ENCODE measurements at places on chromosomes 6 and 20. TPM values are rescaled to one million over a fixed set of nuclear protein-coding genes. Genes with fewer than 3 reads are reported as not detected.

DNA sequence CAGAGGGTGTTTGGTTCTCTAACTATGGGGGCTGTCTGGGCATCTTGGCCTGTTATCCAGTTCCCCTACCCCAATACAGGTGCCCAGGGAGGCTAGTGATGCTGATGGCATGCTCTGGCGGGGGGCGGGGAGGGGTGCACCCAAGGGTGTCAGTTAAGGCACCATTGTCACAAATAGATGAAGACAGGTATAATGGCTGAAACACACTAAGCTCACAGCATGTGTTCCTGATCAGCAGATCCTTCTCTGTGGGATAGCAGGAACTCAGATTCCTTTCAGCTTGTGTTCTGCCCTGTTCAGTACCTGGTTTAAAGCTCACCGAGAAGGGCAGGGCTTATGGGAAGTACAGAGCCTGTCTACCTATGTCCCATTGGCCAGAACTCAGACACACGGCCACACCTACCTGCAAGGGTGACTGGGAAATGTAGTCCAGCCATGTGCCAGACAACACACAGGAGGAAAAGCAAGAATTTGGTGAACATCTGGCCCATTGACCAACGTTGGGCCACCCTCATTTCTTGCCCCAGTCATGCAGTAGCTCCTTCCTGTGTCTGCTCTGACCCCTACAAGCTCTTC is 3.4 kb upstream of the RSPO4 start:
- H3K4me3 ChIP-seq, result no peak overlapping the region
- peak; percentile 65 for DNase-seq
- peaks cover 42% of the 10 kb centered on the region for H3K27me3 ChIP-seq
- H3K27ac ChIP-seq, result no peak overlapping the region
- no peaks in the 10 kb centered on the region for H3K36me3 ChIP-seq
- no peaks in the 10 kb centered on the region for H3K4me1 ChIP-seq

GRCh38 chr6:52489881-52490280 is 69.7 kb downstream of the EFHC1 start:
- no peaks in the 10 kb centered on the region for H3K4me1 ChIP-seq
- H3K4me3 ChIP-seq, result no peak overlapping the region
- H3K27me3 ChIP-seq, result no peaks in the 10 kb centered on the region
- H3K27ac ChIP-seq, result no peak overlapping the region
- H3K36me3 ChIP-seq, result no peaks in the 10 kb centered on the region

DNA sequence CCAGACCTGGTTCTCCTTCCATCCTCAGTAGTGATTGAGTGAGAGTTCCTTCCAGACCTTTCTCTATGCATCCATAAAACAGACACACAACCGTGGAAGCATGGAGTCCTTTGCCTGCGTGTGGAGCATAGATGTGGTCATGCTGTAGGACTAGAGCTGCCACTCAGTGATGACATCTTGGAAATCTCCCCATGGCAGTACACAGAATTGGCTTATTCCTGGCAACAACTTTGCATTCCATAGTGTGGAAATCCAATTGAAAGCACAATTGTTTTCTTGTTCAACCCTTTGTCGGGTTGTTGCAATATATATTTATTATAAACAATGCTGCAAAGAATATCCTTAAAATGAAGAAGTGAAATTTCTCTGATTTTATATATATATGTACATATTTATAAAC is 547.8 kb downstream of the CDH26 start:
- H3K4me1 ChIP-seq, result no peaks in the 10 kb centered on the region
- H3K4me3 ChIP-seq, result no peak overlapping the region
- H3K27me3 ChIP-seq, result no peaks in the 10 kb centered on the region
- no peaks in the 10 kb centered on the region for H3K36me3 ChIP-seq
- H3K27ac ChIP-seq, result no peak overlapping the region
- DNase-seq, result no peak

DNA sequence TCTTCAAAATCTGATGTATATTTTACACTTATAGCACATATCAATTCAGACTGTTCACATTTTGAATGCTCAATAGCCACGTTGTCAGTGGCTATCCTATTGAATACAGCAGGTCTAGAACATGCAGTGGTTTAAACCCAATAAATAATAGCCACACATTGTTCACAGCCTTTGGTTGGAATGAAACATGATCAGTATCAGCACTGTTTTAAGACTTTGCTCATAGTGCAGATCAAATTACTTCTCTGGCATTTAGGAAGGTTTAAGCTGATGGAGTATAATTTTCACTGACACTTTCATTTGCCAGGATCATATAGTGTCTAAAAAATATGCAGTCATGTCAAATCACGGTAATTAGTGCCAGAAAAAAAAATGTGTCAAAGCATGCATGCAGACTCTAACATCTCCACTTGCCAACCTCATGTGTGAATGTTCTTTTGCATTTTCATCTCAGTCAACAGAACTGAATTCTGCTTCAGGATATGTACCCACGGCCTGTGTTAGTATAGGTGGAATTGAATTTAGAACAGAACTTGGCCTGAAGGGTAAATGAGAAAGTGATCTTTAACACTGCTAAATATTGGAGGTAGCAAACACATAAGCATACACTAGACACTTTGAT is 184.1 kb downstream of the SLC24A3 start:
- no peaks in the 10 kb centered on the region for H3K36me3 ChIP-seq
- H3K27me3 ChIP-seq, result no peaks in the 10 kb centered on the region
- no peak overlapping the region for H3K4me3 ChIP-seq
- DNase-seq, result no peak
- H3K27ac ChIP-seq, result no peak overlapping the region
- H3K4me1 ChIP-seq, result no peaks in the 10 kb centered on the region

GRCh38 chr6:21098744-21099143 is 494.8 kb upstream of the SOX4 start:
- no peak for DNase-seq
- H3K4me3 ChIP-seq, result no peak overlapping the region
- H3K27me3 ChIP-seq, result no peaks in the 10 kb centered on the region

DNA sequence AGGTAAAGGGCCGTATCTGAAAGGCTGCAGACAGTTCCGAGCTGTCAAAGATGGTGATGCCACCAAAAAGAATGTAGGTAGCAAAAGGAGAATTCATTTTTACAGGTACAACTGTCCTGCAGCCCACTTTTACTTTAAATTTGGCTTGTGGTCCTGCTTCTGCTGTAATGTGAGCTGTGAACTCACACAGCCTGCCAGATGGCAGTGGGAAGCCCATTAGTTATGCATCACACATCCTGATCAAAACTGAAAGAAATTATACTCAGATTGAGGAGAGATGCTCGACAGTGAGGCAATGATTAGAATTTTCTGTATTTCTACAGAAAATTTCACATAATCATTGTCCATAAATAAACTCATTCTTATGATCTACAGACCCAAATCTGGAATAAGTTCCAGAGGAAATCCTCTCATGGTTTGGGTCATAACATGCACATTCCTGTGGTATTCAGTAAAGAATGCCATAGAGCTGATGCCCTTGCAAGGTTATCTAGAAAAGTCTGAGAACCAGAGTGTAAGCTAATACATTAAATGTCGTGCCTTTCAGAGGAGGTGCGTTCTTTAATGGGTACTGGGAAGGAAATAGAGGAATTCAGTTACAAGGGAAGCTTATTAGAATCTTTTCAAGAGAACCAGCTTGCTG is 23.9 kb upstream of the E2F3 start:
- no peak overlapping the region for H3K4me3 ChIP-seq
- no peak overlapping the region for H3K27ac ChIP-seq
- peak; percentile 13 for DNase-seq
- no peaks in the 10 kb centered on the region for H3K36me3 ChIP-seq
- H3K27me3 ChIP-seq, result no peaks in the 10 kb centered on the region
- peaks cover 6% of the 10 kb centered on the region for H3K4me1 ChIP-seq

DNA sequence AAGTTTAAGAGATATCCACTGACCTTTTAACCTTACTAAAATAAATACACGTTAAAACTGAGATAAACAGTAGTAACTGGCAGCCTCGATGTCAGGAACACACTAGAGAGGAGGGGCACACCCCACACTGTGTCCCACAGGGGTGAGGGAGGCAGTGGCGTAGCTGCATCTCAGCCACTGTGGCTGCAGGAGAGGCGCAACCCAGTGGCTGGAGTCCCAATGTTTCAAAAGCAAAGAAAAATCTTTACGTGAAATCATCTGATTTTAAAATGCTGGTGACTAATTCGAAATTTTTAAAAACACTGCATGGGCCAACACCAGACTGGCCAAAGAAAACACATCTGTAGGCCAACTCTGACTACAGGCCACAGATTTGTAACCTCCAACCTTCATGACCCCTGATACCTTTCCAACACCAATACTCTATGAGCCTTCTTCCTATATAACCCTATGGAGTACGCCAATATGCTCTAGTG is 54.7 kb downstream of the TRAM2 start:
- H3K36me3 ChIP-seq, result no peaks in the 10 kb centered on the region
- H3K4me3 ChIP-seq, result no peak overlapping the region
- DNase-seq, result no peak

DNA sequence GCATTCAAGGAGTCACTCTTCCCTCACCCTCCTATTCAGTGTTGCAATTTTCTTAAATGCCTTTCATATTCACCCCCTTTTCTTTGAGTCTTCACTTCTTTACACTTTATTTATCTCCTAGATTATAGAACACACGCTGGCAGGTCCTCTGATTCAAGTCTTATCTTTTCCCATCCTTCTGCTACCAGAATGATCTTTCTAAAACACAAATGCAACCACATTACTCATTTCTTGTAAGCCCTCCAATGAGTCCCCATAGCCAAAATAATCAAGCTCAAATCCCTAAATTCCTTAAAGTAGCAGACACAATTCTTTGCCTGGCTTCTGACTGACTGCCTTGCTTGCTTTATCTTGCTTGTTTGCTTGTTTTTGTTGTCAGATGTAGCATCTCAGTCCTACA is 920.0 kb downstream of the TFAP2A start:
- DNase-seq, result no peak
- H3K36me3 ChIP-seq, result no peaks in the 10 kb centered on the region
- H3K4me1 ChIP-seq, result peaks cover 10% of the 10 kb centered on the region
- H3K27ac ChIP-seq, result no peak overlapping the region
- no peak overlapping the region for H3K4me3 ChIP-seq
- H3K27me3 ChIP-seq, result no peaks in the 10 kb centered on the region

GRCh38 chr20:43983359-43983758 is 68.7 kb downstream of the TOX2 start:
- peak; percentile 19 for DNase-seq
- H3K36me3 ChIP-seq, result no peaks in the 10 kb centered on the region
- no peaks in the 10 kb centered on the region for H3K4me1 ChIP-seq
- no peaks in the 10 kb centered on the region for H3K27me3 ChIP-seq
- no peak overlapping the region for H3K27ac ChIP-seq

DNA sequence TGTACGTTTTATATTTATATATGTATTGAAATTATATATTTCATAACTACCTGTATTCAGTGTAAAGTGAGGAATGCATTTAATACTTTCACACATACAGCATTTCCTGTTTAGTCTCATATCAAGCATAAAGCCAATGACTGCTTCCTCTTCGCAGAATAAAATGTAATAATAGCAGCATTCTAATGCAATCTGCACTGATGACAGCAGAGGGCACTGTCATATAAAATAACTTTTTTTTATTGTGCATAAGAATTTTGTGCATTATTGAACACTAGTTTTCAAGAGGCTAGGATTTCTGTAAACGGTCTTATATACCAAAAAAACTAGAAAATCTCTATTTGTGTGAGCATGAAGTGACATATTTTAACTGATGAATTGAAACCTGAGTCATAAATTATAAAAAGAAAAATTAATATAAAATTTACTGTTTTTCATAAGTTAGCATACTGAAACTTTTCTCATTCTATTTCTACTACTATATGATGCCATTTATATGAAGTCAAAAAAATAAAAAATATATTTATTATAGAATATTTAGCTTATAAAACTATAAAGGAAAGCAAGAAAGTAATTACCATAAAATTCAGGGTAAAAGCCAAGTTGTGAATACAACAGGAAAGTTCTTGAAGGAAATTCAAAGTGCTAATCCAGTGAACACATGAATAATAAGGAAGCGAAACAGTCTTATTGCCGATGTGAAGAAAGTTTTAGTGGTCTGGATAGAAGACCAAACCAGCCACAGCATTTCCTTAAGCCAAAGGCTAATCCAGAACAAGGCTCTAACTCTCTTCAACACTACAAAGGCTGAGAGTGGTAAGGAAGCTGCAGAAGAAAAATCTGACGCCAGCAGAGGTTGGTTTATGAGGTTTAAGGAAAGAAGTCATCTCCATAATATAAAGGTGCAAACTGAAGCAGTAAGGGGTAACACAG is 36.3 kb downstream of the RNF146 start:
- DNase-seq, result peak; percentile 74
- H3K27ac ChIP-seq, result no peak overlapping the region
- H3K4me1 ChIP-seq, result peaks cover 8% of the 10 kb centered on the region
- no peaks in the 10 kb centered on the region for H3K27me3 ChIP-seq
- no peak overlapping the region for H3K4me3 ChIP-seq
- H3K36me3 ChIP-seq, result no peaks in the 10 kb centered on the region

DNA sequence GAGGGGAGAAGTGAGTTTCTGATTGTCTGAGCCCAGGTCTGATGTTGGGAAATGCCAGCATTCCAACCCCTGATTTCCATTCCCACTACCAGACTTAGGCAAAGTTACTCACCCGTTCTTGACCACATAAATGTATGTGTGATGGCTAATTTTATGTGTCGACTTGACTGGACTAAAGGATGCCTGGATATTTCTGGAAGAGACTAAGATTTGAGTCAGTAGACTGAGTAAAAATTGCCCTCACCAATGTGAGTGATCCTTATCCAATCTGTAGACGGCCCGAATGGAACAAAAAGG is 95.8 kb upstream of the TAB2 start:
- H3K4me1 ChIP-seq, result no peaks in the 10 kb centered on the region
- H3K4me3 ChIP-seq, result no peak overlapping the region
- DNase-seq, result no peak

- no peak overlapping the region for H3K27ac ChIP-seq
- H3K36me3 ChIP-seq, result no peaks in the 10 kb centered on the region
- no peak overlapping the region for H3K4me3 ChIP-seq
These were observed 507.3 kb upstream of the ARID1B start for GRCh38 chr6:156269751-156270369.

DNA sequence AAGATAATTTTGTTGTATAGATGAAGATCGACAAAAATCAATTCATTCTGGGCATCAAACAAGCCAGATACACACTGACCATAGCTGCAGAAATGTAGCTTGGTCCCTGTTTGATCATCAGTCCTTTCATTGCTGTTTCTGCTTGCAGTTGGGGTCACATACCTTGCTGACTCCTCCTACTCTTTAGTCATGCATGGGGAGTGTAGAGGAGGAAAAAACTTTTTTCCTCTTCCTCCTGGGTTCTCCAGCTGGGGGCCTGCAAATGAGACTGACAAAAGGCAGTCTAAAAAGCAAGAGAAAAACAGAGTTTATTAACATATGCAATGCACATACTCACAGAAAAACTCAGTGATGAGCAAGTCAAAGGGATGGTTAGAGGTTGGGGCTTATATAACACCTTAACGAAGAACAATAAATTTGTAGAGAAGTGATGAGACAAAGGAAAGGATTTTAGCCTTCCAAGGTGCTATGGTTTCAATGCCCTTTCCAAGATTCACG is 105.8 kb downstream of the QRSL1 start:
- no peak overlapping the region for H3K4me3 ChIP-seq
- DNase-seq, result no peak
- H3K36me3 ChIP-seq, result no peaks in the 10 kb centered on the region
- peaks cover 20% of the 10 kb centered on the region for H3K4me1 ChIP-seq

The MOG gene
- not detected for total RNA-seq

The C6orf15 gene
- not detected for total RNA-seq

The CST8 gene
- total RNA-seq, result not detected

The ASIP gene
- not detected for total RNA-seq

The KLHDC3 gene
- total RNA-seq, result 76.0 TPM

The ZNF311 gene
- total RNA-seq, result 0.40 TPM

The TCP11 gene
- total RNA-seq, result 1.7 TPM

The TSHZ2 gene
- total RNA-seq, result not detected

The RSPO3 gene
- total RNA-seq, result not detected

The ZFP64 gene
- total RNA-seq, result 16.2 TPM

The EYA2 gene
- 0.29 TPM for total RNA-seq

The TNF gene
- not detected for total RNA-seq

The HLA-DQB2 gene
- not detected for total RNA-seq

The POM121L2 gene
- total RNA-seq, result not detected
